ENCODE measurements at places on chromosomes 2 and 18.

GRCh38 chr18:75208836-75209128, 157 bp downstream of the PTGR3 start:
- peak; percentile 47 for DNase-seq

DNA sequence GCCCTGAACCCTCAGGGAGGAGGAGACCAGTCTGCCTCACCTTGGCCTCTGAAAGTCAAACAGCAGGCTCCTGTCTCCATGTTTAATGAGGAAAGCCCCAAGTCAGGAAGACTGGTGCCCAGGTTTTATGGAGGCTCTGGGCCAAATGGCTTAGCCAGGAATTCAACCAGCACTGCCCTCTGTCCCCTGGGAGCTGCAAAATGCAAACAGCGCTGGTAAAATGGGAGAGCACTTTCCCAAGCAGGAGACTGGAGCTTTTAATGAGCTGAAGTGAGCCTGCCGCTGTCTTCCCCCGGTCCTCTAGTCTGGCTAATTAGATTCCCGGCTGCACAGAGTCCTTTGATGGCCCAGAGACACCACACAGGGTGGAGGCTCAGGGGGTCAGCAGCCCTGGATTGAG, 276.0 kb upstream of the TRIB2 start:
- no peak for DNase-seq

- DNase-seq: no peak
These were observed 1.2 kb upstream of the CDK5R2 start for GRCh38 chr2:218958276-218958675.

DNA sequence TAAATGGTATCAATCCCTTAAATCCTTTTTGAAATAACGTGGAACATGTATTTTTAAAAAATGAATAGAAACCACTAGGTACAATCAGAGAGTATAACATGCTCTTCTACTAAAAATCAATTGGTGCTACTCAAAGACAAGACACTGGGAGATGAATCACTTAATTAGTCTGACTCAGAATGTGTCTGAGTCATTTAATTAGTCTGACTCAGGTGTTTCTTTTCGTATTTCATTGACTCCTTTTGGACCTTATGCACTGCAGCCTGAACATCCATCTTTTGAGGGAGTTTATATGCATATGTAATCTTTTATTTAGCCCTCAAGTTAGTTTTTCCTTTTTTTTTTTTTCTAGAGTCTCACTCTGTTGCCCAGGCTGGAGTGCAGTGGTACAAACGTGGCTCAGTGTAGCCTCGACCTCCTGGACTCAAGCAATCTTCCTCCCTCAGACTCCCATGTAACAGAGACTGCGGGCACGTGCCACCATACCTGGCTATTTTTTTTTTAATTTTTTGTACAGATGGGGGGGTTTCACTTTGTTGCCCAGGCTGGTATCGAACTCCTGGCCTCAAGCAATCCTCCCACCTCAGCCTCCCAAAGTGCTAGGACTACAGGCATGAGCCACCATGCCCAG, 26.5 kb downstream of the PPP4R3B start:
- DNase-seq: no peak

DNA sequence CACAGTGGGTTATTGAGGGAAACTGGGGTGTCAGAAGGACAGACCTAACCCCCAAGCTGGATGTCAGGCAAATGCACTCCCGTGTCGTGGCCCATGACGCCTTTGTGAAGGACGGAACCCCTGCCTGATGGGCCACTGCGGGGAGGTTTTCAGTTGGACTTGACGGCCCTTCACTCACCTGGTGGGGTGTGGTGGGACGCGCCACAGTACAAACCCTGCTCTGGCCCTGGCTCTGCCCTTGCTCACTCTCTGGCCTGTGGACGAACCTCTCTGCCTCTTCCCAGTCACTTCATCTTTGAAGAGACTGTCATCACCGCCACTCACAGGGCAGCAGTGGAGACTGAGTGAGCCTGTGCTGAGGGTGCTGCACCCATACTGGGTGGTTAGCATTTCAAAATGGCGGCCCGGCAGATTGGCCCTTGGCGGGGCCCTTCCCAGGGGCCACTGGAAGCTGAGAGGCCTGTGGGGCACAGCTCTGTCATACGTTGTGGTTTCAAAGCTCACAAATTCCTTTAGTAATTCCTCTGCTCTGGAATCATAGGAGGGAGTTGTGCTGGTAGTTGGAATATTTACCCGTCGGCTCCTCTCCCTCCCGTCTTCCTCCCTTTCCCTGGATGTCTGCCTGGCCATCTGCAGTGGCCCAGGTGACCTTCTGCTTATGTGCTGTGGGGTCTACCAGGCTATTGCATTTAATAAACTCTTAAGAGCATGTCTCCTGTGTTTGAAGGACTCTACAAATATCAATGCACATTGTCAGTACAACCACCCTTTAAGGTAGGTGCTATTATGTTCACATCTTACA, 200.6 kb downstream of the CTIF start:
- DNase-seq: no peak

- no peak for DNase-seq
These were observed 243.5 kb downstream of the GBX2 start for GRCh38 chr2:235924675-235925063.

DNA sequence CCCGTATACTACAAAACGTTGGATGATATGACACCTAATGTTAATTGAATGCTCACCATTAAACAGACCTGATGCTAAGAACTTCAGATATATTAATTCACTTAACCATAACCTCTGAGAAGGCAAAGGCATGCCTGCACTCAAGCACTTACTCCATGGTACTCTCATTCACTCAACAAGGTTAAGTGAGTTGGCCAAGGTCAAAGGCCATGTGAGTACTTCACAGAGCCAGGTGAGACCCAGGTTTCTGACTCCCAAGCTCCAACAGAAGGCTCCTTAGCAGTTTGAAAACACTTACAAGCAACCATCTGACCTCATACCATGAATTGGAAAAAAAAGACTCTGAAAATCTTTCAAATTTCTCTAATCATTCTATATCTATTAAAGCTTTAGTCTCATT, 198.8 kb downstream of the L3MBTL4 start:
- DNase-seq: no peak

- no peak for DNase-seq
These were observed 8.4 kb upstream of the CD226 start for GRCh38 chr18:69956057-69956456.

GRCh38 chr2:6986912-6987361, 69.7 kb downstream of the RNF144A start:
- DNase-seq: no peak

DNA sequence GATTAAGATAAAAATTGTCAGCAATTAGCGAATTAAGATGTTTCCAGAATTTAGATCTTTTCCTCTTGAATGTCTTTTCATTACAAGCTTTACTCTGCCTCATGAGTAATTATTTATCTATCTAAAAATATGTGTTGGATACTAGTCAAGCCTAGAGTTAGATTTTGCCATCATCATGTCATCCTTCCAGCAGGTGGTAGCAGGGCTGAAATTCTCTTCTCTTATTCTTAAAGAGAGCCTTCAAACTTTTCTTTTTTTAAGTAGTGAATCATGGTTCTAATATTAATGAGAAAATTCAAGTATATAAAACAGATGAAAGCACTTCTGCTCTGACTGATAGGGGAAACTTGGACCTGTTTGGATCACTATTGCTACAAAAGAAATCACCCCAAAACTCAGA, 240.7 kb upstream of the EPAS1 start:
- DNase-seq: no peak

GRCh38 chr18:39701055-39701783, 2135.6 kb upstream of the CELF4 start:
- DNase-seq: no peak

GRCh38 chr18:55206927-55207326, 247.7 kb upstream of the CCDC68 start:
- DNase-seq: no peak

DNA sequence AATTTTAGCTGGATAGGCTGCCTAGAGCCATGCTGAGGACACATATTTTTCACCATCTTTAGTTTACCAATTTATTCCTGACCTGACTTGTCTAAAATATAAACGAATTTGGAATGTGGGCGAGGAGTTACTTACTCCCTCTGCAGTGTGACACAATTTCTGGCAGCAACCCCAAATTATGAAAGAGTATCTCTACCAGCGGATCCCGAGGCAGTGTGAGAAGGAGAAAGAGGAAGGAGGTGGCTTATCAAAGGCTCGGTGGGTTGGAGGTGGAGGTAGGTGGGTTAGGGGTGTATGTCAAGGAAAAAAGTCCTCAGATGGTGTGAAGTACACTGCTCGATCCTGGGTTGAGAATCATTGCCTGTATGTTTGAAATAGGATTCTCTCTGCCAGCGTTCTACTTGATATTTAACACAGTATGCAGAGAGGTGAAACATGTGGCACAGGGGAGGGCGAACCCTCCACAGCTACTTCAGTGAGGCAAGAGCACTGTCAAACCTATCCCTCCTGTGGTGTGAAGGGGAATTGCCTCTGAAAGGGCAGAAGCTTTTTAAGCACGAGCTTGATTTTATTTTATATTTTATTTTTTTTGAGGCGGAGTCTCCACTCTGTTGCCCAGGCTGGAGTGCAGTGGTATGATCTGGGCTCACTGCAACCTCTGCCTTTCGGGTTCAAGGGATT, 76.0 kb downstream of the RFTN2 start:
- DNase-seq: no peak

DNA sequence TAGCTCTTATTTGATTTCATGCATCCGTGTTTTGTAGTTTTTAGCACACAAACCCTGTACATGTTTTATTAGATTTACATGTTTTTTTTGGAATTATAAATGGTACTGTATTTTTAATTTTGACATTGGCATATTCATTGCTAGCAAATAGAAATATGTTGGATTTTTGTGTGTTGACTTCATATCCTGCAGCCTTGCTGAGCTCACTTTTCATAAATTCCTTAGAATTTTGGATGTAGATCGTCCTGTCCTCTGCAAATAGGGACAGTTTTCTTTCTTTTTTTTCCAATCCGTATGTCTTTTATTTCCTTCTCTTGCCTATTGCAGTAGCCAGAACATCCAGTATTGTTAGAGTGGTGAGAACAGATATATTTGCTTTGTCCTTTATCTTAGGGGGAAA, 46.7 kb upstream of the GPR17 start:
- DNase-seq: no peak

DNA sequence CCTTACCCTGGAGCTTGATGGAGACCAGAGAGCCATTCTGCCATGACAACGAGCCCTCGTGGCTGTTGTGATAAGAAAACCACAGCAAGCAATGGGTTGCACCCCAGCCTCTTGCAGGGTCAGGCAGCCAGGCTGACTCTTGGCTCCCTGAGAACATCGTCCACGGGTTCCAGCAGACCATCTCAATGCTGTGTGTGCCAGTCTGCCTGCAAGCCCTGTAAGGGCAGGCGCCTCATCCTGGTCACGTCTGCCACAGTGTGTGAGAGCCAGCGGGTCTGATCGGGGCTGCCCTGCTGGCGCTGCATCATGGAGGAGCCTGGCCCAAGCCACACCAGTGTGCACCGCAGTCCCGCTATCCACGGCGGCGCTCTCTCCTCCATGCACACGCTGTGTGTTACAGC, 71.0 kb upstream of the MGAT4A start:
- DNase-seq: no peak

- no peak for DNase-seq
These were observed 57.8 kb upstream of the MMADHC start for GRCh38 chr2:149645391-149645790.

DNA sequence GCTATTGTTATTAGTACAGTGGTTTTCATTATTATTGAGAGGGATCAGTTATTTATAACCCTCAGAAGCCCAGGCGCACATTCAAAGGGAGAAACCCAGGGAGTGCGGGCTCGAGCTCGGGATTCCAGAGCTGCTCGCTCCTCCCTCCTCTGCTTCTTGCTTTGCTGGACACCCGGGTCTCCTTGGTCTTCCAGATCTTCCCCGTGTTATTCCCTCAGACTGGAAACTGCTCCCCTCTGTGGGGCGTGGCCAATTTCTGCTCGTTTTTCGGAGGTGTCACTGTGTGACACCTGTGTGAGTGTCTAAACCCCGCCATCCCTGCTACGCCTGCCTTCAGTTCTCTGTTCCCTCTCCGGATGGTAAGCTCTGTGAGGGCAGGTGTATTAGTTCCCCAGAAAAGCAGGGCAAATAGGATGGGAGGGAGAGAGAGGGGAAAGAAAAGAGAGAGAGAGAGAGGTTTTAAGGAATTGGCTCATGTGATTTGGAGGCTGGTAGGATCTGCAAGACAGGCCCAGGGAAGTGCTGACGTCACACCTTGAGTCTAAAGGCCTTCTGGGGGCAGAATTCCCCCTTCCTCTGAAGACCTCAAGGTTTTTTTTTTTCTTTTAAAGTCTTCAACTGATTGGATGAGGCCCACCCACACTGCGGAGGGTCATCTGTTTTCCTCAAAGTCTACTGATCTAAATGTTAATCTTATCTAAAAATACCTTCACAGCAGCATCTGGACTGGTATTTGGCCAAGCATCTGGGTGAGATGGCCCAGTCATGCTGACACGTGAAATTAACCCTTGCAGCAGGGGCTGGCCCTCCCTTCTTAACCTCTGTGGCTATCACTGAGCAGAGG, 457.3 kb upstream of the ID2 start:
- no peak for DNase-seq

GRCh38 chr18:8869696-8870095, 164.3 kb downstream of the MTCL1 start:
- DNase-seq: no peak

GRCh38 chr2:53753041-53753440, 14.6 kb upstream of the CHAC2 start:
- DNase-seq: no peak

GRCh38 chr18:36191711-36192110, 4.4 kb downstream of the MOCOS start:
- no peak for DNase-seq

DNA sequence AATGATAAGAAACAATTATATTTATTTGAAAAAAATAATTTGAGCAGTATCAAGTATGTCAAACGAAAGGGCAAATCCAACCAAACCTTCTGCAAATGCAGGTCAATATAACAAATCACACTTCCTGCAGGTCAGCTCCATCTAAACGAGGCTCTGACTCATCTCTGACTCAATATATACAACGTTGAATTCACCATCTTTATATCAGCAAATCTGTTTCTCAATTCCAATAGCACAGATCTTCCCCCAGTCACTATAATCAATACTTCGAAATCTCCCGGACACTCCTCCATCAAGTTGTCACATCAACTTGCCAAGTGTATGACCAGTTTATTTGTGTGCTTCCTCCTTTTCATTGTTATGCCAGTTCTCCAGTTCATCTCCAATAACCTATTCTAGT, 388.9 kb downstream of the ZEB2 start:
- DNase-seq: no peak

DNA sequence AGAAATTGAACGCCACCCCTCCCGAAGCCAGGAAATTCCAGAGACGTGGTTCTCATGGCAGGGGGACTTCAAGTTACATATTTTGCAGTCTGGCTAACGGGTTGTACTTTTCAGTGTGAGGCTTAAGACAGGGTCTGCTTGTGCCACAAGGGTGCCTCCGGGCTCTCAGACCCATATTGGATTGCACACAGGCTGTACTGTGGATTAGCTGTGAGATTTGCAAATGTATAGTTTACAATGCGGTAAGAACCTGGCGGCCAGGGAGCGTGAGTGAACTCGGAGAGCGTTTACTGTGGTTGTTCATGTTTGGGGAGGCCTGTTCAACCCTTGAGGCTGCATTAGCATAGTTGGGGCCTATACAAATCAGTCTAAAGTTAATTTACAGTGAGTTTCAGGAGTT, 143.9 kb upstream of the SIX2 start:
- no peak for DNase-seq

All from CD14-positive monocyte (primary cell).